Activated CD4-positive, CD25-positive, alpha-beta regulatory T cell (primary cell): ENCODE measurements at places on chromosomes 4 and X.

DNA sequence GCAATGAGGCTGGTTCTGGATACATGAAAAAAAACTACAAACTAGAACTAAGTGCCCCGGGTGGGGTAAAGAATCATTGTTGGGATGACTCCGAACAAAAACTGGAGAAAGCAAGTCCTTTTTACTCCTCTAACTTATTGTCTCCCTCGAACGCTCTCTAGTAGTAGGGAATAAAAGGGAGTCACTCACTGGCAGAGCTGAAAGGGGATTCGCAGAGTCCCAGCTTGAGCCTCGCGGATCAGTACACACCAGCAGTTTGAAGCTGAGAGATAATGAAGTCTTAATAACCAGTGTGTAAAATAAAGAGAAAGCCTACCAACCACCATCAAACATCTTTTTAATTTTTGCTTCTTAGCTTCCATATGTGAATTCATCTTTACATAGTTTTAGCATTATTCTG is 521.9 kb upstream of the ARX start:
- no peak for DNase-seq

- no peak for DNase-seq
Observed at GRCh38 chrX:111507933-111508332, 3.5 kb upstream of the SERTM2 start.

- no peak for DNase-seq
Observed at GRCh38 chr4:1354136-1354982, 7.4 kb downstream of the UVSSA start.

DNA sequence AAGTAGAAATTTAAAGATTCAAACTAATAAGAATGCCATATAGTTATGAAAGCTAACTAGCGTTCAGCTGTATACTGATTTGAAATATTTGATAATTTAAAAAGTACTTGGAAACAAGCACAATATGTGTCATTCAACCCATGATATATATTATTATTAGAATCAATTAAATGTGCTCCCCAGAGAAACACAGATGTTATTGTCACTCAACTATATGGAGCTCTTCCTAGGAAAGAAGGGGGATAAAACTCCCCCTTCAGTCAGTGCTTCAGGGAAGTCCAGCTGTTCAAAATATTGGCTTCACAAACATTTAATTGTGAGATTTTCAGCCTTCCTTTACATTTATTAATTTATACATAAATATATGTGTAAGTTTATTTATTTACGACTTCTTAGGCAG is 135.9 kb downstream of the SLC4A4 start:
- no peak for DNase-seq

DNA sequence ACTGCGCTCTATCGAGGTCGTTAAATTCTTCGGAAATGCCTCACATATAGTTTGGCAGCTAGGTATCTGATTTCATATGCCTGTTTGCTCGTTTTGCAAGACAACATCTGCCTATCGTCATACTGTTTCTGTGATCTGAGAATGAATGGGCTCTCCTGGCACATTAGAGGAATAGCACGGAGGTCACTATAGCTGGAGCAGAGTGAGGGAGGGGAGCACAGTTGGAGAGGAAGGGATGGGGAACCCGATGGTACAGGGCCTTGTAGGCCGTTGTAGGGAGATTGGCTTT is 552 bp downstream of the IKBKG start:
- DNase-seq: no peak

DNA sequence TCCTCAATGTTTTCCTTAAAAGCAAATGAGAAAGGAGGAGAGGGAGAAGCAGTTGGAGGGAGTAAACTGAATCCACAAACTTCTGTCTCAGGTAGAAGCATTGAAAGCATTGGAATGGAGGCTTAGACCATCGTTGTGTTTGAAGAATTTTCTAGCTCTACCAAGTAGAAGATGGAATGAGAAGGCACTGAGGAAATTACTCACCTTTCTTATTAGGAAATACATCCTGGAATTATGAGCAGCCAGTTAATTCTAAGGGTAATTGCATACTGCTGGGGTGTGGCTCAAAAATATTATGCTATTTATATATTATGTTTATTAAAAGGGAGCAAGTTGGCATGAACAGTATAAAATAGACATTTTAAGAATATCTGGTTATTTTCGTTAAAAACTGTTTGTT is 12.9 kb downstream of the PGM2 start:
- DNase-seq: no peak

DNA sequence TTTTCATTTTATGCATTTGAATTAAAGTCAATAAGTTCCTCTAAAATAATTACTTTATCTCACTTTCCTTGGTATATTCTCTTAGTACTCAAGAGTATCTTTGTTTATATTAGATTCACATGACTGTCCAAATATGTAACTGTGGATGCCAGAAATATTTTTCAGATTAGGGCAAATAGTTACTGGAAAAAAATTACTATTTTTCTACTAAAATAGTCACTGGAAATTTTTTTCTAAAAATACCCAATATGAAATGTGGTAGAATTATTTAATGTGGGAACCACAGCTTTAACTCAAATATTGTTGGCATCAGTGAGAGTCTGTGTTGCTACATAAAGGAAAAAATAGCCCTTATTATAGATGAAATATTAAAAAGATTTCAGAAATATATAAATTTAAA is 70.4 kb upstream of the NMU start:
- DNase-seq: no peak

- no peak for DNase-seq
Observed at GRCh38 chrX:115940348-115940747, 230.2 kb upstream of the AGTR2 start.

GRCh38 chr4:22029803-22030202 is 81.2 kb upstream of the KCNIP4 start:
- no peak for DNase-seq

DNA sequence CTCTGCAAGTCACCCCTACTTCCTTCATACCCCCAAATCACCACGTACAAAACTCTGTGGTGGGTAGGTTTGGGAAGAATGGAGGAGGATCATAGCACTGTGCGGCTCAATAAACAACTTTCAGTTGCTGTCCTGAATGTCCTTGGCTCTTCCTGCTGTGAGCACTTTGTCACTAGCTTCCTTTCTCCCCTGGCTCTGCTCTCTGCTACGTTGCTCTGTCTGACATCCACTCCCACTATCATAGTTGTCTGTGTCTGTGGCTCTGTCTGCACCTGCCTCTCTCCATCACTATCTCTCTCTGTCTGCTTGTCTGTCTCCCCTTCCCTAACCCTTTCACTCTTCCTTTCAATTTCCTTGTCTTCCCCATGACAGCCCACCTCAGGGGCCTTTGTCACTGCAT is 21.2 kb upstream of the SMPX start:
- no peak for DNase-seq

GRCh38 chr4:69760455-69760854 is at the start of gene SULT1B1:
Gene SULT1B1 (minus strand): TSS chr4:69760620. CDS start chr4:69755217, 5,403 bp downstream.
- no peak for DNase-seq

DNA sequence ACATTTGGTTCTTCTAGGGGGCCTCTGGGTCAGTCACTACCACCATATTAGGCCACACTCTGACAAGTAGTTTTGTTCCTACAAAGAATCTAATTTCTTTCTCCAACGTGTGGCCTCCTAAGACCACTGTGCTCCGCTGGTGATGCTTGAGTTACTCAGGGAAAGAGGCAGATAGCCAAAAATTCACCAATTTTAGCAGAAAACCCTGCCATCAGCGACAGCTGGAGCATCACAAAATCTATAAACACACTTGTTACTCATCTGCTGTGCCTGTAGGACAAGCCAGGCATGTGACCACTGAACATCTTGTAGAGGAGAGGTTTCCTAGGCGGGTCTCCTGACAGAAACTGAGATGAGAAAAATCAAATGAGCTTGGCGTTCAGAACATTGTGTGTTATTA is 105.4 kb downstream of the SYNPO2 start:
- no peak for DNase-seq

- DNase-seq: no peak
Observed at GRCh38 chrX:110397904-110398303, 39.3 kb downstream of the RTL9 start.

DNA sequence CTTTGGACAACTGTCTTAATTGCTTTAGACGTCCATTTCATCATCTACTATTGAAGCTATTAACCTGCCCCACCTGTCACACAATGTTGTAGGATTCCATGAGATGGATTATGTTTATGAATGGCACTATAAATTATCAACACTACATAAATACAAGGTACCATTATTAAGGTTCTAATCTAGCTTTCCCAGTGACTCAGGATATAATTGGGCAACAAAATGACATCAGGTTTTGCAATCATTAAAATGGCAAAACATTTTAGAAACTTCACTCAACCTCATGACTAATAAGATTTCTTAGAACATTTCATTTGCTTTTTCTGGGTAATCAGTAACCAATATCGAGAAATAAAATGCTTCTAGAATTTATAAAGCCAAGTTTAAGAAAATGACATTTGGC is 9.2 kb downstream of the HOPX start:
- no peak for DNase-seq

DNA sequence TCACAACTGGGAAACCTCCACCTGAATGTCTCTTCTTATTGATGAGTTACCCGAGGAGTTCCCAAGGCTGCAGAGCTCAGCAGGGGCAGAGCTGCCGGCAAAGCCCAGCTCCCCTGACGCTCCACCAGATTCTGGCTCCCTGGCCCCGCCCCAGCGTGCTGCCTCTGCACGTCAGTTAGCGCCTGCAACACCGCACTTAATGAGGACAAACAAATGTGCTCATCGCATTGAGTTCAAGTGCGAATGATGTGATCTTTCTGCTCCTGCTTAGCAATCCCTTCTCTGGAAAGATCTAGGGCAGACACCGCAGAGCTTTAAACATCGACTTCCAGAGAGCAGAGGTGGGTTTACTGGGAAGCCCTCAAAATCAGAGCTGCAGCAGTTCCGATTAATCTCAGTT is 55.5 kb upstream of the FBXW7 start:
- no peak for DNase-seq

- DNase-seq: no peak
Observed at GRCh38 chr4:102692474-102692873, 68.3 kb downstream of the MANBA start.
